Stimulated activated CD8-positive, alpha-beta memory T cell treated with anti-CD3 and anti-CD28 coated beads, Interleukin-15, amount 100 ng/mL, for 24 hours (primary cell): ENCODE measurements at places on chromosomes 13 and 19.

DNA sequence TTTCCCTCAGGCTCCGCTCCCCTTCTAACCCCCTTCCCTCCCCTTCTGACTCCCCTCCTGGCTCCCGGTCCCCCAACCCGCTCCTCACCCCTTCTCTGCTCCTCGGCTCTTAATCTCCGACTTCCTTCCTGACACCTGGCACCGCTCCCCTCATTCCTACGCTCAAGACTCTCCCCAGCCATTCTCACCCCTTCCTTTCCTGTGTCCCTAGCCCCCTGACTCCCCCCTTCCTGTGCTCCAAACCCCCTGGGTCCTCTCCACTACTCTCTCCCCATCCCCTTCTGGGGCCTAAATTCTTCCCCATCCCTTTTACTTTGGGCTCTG is 658 bp downstream of the CLPP start:
- DNase-seq: no peak

- no peak for DNase-seq
These were observed 378.2 kb downstream of the FOXO1 start for GRCh38 chr13:40288259-40288658.

- no peak for DNase-seq
These were observed 22.5 kb upstream of the ALOX5AP start for GRCh38 chr13:30712536-30713532.

- DNase-seq: no peak
These were observed 3.6 kb downstream of the ANO8 start for GRCh38 chr19:17331045-17331558.

- DNase-seq: no peak
These were observed 41.8 kb upstream of the GRTP1 start for GRCh38 chr13:113405481-113406300.

DNA sequence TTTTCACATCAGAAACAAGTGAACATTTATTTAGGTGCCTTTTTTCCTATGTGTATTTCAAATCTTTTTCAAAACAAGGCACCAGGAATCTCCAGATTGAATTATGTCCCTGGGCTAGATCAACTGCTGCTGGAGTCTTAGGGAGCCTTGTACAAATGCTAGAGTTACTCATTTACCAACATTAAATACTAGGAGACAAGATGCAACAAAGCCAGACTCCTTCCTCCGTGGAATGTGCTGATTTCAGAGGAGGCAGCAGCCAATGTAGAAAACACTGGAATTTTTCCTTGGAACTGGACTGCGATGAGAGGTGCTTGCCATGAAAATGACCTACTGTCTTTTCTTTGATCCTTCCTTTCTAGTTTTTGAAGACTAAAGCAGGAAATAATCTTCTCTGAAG is 1514.7 kb upstream of the MIR17HG start:
- no peak for DNase-seq

GRCh38 chr13:52414051-52414450 is 8.1 kb upstream of the THSD1 start:
- no peak for DNase-seq

- DNase-seq: no peak
These were observed 803.6 kb downstream of the DIAPH3 start for GRCh38 chr13:59360108-59360507.

GRCh38 chr13:109345433-109345941 is 440.9 kb downstream of the IRS2 start:
- DNase-seq: no peak

- DNase-seq: no peak
These were observed 66.1 kb downstream of the AKAP11 start for GRCh38 chr13:42337808-42338600.

DNA sequence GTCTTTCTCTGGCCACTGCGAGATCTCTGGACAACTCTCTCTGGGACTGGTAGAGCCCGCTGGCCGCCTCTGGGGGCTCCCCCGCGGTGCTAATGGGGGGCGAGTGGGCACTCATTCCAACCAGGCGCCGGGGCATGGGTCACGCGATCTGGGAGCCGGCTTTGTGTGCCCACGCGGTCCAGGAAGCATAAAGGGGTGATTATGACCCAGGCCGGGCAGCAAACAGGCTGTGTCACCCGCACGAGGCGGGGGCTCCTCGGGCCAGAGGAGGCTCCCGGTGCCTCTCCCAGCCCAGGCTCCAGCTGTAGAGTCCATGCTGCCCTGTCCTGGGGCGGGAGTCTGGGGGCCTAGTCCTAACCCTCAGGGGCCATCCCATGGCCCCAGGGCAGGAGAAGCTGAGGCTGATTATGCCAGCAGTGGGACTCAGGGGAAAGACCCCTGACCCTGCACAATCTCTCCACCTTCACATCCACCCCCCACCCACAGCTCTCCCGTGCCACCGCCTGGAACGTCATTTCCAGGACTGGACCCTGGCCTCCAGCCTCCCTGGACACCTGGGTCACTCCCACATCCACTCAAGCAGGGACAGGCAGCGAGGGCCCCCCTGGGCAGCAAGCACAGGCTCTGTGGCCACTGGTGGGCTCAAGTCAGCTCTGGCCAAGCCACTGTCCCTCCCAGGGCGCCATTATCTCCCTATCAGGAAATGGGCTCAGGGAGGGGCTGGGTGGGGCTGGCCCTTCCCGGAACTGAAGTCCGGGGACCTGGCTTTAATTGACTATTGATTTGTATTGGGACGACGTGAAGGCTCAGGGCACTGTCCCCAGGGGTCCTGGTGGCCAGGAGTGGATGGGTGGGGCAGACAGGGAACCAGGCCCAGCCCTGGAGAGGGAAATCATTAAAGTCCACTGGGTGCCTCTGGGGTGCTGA is 50.0 kb downstream of the PTPRS start:
- DNase-seq: no peak

DNA sequence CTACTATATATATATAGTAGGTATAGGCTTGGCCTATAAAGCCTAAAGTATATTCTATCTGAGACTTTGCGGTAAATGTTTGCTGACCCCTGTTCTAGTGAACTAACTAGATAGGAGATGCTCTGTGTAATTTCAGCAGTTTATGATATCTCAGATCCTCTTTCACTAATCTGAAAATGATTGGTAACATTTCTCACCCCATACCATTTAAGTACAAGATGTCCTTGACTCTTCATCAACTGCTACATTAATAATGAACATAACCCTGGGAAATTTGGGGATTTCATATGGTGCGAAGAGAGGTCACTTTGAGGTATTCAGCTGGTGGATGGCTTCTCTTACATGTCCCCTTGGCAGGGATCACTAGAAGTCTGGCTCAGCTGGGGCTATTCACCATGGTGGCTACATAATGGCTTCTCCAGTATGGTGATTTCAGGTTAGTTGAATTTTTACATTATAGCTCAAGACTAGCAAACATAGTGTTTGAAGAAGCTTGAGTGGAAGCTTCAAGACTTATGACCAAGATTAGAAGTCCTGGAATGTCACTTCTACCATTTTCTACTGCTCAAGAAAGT is 103.6 kb upstream of the MYCBP2 start:
- DNase-seq: no peak

DNA sequence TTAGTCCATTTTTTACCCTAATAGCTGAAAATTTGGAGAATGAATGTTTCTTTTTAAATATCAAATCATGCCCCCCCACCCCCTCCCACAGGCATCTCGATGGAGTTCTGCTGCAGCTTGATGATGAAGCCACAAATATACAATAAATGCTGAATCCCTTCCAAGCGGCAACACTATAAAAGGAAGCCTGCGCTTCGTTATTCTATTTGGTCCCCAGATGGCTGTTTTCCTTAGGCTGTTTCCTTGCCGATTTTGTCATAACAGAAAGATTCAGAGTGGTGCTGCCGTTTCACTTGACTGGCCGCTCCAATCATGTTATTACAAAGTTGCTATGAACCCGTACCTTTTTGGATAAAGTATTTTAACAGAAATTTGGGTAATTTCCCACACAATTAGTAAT is 79.5 kb downstream of the MYO16 start:
- DNase-seq: no peak

- DNase-seq: no peak
These were observed 35.3 kb downstream of the FPR3 start for GRCh38 chr19:51830274-51830673.

DNA sequence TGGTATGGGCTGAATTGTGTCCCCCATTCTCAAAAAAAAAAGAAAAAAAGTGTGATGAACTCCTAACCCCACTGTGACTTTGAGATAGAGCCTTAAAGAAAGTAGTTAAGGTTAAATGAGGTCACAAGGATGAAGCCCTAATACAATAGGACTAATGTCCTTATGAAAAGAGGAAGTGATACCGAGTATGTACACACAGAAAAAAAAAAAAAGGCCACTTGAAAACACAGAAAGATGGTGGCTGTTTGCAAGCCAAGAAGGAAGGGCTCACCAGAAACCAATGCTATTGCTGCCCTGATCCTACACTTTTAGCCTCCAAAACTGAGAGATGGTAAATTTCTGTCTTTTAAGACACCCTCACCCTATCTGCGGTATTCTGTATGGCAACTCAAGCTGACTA is 955.6 kb downstream of the PCDH17 start:
- no peak for DNase-seq

- DNase-seq: no peak
These were observed 18.0 kb downstream of the KPNA3 start for GRCh38 chr13:49774376-49775005.

DNA sequence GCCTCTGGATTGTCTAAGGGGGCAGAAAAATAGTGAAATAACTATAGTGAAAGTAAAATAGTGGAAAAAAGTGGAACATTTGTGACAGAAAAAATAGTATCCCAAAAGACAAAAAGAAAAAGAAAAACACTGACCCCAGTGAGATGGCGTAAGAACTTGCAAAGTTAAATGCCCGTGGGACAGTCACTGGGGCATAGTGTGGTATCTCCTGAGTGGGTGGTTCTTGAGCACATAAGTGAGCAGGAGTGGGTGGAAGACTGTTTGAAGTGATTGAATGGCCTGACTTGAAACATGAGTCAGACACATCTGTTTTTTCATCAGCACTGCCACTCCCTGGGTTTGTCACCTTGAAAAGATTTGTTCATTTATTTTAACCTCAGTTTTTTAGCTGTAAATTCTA is 2.5 kb downstream of the ZNF430 start:
- no peak for DNase-seq

DNA sequence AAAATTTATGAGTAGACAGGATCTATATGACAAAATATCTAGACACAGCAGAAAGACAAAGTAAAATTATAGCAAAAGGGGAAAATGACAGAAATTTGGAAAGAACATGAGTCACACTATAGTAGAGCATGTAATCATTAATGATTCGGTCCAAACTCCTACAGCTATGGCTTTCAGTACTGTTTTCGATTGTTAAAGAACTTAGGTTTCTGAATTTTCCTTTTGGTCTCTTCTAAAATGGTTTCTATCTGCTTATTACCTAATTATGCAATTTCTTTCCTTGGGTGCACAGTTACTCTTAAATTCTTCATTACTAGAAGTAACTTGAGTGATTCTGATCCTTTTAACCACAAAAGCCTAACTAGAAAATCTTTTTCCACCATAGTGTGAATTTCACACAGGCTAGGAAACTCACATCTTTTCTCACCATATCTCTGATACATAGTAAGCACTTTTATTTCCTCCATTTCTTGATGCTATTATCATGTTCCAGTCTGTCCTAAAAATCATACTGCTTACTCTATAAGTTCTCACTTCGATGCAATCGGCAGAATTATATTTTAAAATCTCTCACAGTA is 1101.4 kb downstream of the PCDH9 start:
- no peak for DNase-seq

- no peak for DNase-seq
These were observed 42.5 kb upstream of the ANKRD10 start for GRCh38 chr13:110957181-110957884.

GRCh38 chr13:37448153-37448552 is 150.4 kb downstream of the POSTN start:
- no peak for DNase-seq

GRCh38 chr13:90565985-90566713 is 781.3 kb upstream of the MIR17HG start:
- no peak for DNase-seq
